ENCODE measurements at places on chromosomes 2 and 18. TPM values are rescaled to one million over a fixed set of nuclear protein-coding genes. Genes with fewer than 3 reads are reported as not detected.

GALNT5 gene
- under 0.01 TPM for total RNA-seq

SLC19A3 gene
- total RNA-seq: 0.07 TPM

SMAD4 gene
- total RNA-seq: 80.6 TPM

VIT gene
- 0.46 TPM for total RNA-seq

- DNase-seq: no peak
These were observed 43.5 kb downstream of the IRS1 start for GRCh38 chr2:226756131-226756530.

CRYGD gene
- not detected for total RNA-seq

HOXD10 gene
- not detected for total RNA-seq

- no peak for DNase-seq
These were observed 136.5 kb upstream of the CTDP1 start for GRCh38 chr18:79542876-79543750.

DNA sequence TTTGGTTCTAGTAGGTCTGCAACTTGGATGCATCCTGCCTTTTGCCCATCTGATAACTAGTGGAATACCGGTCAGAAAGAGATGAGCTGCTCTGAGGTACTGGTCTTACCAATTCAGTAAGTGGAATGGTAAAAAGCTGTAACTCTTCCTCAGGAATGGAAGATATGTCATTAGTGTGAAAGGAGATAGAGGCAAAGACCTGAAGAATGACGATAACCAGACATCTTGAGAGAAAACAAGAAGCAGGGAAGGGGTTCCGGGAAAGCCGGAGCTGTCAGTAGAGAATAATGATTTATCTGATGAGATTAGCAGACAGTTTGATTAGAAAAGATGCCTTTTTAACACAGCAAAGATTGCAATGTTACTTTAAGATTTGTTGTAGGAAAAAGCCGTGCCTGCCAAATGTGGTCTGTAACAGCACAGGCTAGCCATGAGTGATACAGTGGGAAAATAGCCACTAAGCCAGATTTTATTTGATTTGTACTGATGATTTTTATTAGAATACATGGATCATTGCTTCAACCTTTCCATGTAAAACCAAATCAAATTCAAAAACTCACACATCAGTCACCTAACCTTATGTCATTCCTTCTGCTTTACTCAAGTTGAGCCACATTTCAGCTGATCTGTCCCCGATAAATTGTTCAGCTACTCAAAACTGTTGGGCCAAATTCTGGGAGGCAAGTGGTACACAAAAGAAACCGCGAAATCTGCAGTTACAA lies 110.0 kb downstream of the TCF4 start:
- no peak for DNase-seq

SPEG gene
- total RNA-seq: 1.8 TPM

- no peak for DNase-seq
These were observed 31.6 kb downstream of the PCBP1 start for GRCh38 chr2:70118798-70119454.

DNA sequence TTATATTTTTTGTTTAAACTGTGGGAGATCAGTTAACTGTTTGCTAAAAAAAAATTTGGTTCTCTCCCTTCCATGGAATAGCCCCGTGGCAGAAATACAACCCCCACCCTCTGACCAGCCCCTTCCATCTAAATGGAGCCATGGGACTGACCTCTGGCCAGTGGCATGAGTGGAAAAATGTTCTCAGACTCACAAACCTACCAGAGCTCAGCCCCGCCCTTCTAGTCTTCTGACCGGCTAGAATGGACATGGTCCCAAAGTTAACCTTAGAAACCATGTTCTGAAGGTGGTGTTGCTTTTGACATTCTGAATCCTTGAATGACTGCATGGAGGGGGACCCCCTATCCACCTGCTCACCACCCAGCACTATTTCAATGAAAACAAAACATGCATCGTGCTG lies 1.3 kb upstream of the CHRNA1 start:
- no peak for DNase-seq

GRCh38 chr2:74864728-74865722 lies 31.1 kb downstream of the HK2 start:
- DNase-seq: no peak

MC2R gene
- not detected for total RNA-seq

DNA sequence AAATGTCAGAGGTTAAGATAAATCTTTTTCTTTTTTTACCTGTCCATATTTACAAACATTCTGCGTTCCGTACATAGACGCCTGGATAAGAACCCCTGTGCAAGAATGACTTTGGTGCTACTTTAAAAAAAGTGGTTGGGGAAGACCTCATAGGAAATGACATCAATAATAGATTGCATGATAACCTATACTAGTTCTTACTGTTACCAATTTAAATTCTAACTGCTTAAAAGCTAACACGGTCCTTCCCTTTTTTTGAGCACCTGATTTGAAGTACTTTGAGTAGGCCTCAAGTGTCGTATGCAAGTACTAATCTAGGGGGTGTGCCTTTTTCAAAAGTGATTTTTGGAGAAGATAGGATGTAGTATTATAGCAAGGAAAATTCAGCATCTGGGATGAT lies 2.1 kb downstream of the SLC39A10 start:
- DNase-seq: no peak

DNA sequence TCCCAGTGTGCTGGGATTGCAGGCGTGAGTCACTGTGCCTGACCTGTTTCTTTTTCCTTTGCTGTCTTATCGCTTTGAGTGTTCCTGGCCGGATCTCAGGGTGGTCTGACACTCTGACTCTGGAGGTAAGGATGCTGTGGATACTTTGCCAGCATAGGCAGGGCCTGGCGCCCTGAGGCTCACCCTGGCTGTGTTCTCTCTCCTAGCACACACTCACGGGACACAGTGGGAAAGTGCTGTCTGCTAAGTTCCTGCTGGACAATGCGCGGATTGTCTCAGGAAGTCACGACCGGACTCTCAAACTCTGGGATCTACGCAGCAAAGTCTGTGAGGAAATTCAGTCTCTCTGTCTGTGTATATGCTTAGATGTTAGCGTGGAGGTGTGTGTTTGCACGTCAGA lies 18.0 kb upstream of the SAG start:
- no peak for DNase-seq

SERPINB13 gene
- total RNA-seq: not detected

- no peak for DNase-seq
These were observed 100.8 kb downstream of the TAF4B start for GRCh38 chr18:26327062-26327461.
